ENCODE measurements at places on chromosomes 12 and 14. TPM values are rescaled to one million over a fixed set of nuclear protein-coding genes. Genes with fewer than 3 reads are reported as not detected.

The TAS2R7 gene
- total RNA-seq, result not detected

The FLVCR2 gene
- 2.2 TPM for total RNA-seq

The ADAM21 gene
- 0.28 TPM for total RNA-seq

The SUSD6 gene
- total RNA-seq, result 11.7 TPM

The RND1 gene
- 1.4 TPM for total RNA-seq

The DMAC2L gene
- 5.8 TPM for total RNA-seq

The BDKRB2 gene
- total RNA-seq, result not detected

The GLT8D2 gene
- total RNA-seq, result 3.4 TPM

The KERA gene
- total RNA-seq, result not detected

The TGM1 gene
- total RNA-seq, result 0.40 TPM

The KCNA5 gene
- total RNA-seq, result not detected

The TMEM52B gene
- total RNA-seq, result not detected

The TMEM117 gene
- 2.6 TPM for total RNA-seq

The PRIMA1 gene
- total RNA-seq, result not detected

The EDDM3A gene
- total RNA-seq, result not detected

The RHOF gene
- total RNA-seq, result 7.6 TPM

The ARG2 gene
- total RNA-seq, result 54.9 TPM

The CALM1 gene
- 1,419 TPM for total RNA-seq

All from pulmonary artery endothelial cell (primary cell).